MG63 (cell line): ENCODE measurements at places on chromosomes 7 and 10. TPM values are rescaled to one million over a fixed set of nuclear protein-coding genes. Genes with fewer than 3 reads are reported as not detected.

GRCh38 chr7:101550641-101551541 lies 78.2 kb downstream of the MYL10 start:
- no peak for DNase-seq

- no peak for DNase-seq
Measured at GRCh38 chr7:7505915-7506314, 29.8 kb downstream of the COL28A1 start.

GRCh38 chr7:12861070-12861469 lies 173.6 kb downstream of the ARL4A start:
- DNase-seq = no peak

DNA sequence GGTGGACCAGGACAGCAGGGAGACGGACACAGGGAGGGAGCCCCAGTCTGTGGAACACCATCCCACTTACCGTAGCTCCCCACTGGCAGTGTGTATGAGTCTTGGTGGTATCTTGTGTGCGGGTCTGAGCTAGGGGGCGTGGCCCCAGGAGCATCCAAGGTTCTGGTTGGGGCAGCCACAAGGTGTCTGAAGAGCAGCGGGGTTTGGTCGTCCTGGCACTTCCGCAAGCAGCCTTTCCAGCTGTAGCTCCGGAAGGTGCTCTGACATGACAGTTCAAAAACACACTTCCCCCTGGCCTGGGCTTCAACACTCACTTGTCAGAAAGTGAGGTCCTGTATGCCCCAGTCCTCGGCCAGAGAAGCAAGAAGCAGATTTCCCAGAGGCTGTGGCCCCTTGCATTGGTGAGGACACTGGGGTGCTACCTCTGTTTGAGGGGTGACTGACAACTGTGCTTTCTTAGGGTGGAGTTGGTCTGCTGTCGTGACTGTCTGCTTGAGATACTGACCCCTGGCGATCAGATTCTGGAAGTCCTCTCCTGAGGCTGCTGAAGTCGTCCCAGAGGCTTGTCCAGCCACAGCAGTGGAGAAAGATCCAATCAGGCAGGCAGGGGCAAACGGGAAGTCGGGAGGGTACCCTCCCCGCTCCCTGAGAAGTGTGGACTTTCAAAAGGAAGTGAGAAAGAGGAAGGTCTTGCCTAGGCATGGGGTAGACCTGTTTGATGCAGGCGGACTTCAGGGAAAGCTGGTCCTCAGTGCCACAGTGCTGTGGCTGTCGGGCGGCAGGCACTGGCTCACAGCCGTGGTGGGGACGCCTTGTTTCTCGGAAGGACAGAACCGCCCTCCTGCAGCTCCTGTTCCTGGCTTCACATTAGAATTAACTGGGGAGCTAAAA lies 51.4 kb upstream of the PFKFB3 start:
- DNase-seq = no peak

DNA sequence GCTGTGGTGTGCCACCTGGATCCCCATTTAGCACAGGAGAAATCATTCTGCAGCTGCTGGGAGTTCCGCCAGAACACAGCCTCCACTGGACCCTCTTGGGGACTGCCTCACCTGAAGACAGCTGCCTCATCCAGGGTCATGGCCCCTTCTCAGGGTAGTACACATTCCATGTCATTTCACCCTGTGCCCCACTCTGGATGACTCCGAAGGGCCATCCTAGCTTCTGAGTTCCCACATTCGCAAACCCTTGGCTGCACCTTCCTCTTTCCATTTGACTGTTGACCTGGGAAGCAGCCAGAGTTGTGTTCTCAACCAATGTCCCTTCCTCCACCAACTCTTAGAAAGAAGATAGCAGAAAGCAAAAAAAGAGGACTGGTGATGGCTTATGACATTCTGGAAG lies 125.6 kb upstream of the TBX20 start:
- no peak for DNase-seq

DNA sequence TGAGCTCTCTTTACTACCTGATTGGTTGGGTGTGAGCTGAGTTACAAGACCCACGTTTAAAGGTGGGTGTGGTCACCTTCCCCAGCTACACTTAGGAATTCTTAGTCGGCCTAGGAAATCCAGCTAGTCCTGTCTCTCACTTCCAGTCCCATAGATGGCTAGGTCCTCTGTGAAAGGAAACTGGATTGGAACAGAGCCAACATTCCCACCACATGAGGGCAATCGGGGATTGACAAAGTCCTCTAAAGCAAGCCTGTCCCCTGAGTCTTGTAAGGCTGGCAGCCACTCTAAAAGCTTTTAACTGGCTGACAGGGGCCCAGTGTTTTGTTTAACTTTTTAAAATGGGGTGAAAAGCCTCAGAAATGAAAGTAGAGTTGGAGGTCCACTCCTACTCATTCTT lies 15.1 kb upstream of the CROT start:
- no peak for DNase-seq

DNA sequence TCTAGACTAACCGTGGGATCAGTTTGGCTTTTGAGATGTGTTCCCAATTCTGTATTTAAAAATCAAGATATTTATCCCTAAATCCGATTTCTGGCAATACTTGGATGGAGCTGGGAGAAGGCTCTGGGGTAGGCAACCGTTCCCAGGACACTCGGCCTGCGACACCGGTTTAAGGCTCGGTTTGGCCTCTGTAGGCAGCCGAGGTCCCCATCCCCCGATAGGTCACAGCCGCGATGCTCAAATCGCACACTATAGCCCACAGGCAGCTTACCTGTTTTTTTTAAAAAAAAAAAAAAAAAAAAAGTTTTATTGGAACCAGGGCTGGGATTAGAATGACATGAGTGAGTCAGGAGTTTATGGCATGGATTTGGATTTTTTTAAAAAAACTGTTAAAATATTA lies 729 bp upstream of the TAF3 start:
- no peak for DNase-seq

DNA sequence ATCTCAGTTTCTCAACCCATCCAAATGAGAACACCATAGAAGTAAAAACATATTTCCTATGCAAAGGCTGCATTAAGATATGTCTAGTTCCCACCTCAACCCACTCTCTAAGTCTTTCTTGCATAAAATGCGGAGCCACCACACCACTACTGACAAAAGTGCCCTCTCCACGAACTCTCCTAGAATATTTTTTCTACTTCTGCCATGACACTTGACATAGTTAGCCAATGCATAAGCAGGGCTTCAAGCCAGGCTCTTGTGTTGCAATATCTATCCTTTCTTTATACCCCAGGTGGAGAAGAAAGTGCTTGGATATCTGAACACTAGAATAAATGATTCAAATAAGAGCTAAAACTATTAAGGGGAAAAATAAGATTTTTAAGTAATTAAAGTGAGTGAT lies 465.2 kb downstream of the NRG3 start:
- no peak for DNase-seq

DNA sequence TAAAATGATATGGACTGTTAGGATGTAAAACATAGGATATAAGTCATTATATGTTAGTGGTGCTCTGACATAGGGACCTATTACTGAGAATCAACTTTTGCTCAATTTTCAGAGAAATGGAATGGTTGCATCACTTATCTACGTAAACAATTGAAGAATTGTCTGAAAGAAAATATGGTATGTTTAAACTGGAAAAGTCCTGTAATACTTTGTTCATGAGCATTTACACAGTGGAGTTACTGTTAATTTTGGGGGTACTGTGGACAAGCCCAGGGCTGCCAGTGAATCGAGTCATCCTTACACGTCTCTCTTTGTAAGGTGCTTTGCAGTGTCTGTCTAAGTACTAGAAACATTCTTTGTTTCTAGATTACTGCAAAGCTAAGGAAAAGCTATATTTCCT lies 152.0 kb downstream of the ZNF22 start:
- DNase-seq = no peak

DNA sequence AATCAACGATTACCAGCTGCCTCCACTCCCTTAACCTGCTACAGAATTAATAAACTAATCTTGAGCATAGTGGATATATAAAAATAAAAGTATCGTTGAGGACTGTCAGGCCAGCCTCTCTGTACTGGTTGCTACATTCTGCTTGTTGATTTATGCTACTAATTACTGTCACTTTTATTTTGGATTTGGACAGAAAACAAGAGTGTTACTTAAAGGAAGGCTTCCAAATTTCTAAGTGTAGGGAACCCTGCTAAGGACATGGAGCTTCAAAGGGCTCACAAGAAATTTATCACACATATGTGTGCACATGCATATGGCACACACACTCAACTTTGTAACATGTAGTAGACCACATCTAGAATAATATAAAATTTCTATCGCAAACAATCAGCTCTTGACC lies 141.2 kb upstream of the ANKRD1 start:
- no peak for DNase-seq

DNA sequence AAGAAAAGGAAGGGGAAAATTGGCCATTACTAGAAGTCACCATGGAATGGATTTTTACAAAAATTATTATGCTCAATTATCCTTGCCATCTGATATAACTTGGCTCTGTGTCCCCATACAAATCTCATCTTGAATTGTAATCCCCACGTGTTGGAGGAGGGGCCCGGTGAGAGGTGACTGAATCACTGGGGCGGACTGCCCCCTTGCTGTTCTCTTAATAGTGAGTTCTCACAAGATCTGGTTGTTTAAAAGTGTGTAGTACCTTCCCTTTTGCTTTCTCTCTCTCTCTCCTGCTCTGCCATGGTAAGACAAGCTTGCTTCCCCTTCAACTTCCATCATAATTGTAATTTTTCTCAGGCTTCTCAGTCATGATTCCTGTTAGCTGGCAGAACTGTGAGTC lies 1023.6 kb downstream of the XPNPEP1 start:
- no peak for DNase-seq

GRCh38 chr10:106680061-106680460 lies 484.4 kb downstream of the SORCS1 start:
- no peak for DNase-seq

- no peak for DNase-seq
Measured at GRCh38 chr7:27600247-27600646, 62.4 kb downstream of the HIBADH start.

DNA sequence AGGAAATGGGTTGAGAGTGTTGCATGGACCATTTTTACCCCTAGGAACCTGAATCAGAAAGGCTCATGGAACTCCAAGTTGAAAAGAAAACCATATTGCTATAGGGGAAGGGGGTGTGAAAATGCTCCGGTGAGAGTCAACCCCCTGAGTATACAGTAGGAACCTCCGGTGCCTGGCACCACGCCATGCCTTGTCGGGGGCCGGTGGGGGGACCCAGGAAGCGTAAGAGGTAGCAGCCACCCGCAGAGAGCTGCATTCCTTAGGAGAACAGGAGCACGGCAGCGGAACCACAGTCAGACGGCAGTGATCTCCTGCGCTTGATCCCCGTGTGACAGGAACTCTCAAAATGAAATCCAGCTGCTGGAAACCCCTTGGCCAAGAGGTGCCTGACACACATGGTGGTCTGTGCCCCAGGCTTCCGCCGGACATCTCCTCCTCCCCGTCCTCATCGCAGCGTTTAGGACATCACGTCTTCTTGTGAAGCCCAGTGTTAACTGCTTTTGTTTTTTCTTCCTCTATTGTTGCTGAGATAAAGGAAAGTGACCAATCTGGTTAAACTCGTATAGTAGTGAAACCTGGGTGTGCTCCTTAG lies 186.8 kb downstream of the CELF2 start:
- no peak for DNase-seq

DNA sequence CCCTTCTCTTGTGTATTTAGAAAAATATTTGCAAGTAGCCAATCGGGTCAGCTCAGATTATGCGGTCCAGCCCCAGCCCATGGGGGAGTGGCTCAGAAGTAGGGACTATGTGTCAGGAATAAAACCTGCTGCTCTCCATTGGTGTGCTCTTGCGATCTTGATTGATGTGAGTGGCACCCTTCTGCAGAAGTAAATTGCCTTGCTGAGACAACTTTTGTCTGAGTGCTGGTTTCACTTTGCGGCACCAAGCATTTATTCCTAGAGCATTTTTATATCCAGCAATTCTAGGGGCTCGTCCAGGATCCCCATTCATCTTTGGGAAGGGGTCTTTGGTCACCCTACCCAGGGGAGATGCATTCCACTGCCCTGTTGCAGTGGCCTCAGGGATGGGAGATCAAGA lies 26.1 kb upstream of the FAM221A start:
- no peak for DNase-seq

DNA sequence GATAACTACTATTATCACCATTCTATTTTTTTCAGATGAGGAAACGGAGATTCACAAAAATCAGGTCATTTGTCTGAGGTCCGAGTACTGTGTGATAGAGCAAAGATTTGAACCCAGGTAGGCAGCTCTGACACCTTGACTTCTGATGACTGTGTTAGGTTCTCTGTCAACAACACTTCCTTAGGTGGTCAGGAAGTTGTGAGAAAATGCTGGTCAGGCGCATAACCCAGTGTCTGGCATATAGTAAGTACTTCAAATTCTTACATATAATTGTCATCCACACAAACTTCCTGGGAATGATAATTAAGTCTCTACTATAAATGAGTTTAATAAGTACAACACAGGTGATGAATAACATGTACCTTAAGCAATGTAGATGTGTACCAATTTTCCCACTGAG lies 381.5 kb downstream of the NEBL start:
- no peak for DNase-seq

DNA sequence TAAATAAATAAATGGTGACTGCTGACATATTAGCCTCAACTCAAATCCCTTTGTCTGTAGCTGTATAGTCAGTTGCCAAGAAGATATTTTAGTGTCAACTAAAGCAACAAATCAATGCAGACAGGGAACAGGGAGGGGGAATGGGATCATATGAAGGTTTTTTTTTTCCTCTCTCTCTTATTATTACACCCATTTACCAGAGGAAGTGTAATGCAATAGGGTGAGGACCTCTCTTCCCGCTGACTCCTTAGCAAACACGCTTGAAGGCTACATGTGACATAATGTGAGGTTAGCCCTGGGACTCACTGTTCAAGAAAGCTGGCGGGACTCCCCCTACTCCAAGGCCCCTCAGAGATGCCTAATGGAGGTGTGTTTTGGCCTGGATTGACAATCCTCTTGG lies 88.2 kb downstream of the CHRM2 start:
- no peak for DNase-seq

DNA sequence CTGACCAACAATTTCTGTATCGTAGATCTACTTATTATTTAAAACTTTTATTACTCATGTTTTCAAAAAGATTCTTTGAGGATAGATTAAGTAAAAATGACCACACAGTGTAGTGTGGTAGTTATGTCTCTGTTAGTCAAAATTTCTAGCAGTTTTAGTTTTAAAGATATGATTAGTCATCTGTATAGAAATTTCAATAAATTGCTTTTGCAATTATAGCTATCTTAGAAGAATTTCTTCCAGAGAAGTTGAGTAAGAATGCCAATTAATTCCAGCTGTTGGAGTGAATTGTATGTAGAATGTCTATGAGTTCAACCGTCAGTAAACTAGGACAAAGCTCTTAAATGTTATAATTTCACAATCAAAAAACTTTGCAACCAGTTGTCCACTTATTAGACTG lies 229.7 kb downstream of the CDK14 start:
- DNase-seq = no peak

CLIP2 gene
- total RNA-seq = 6.3 and 6.9 TPM in 2 replicates

SLC13A4 gene
- 0.05 TPM in 1 of 2 replicates, not detected in the other for total RNA-seq

SPDYE16 gene
- not detected in 2 replicates for total RNA-seq

ARHGEF35 gene
- 0.76 TPM in 2 replicates for total RNA-seq

PTER gene
- total RNA-seq = 32.7 and 37.7 TPM in 2 replicates

OPALIN gene
- total RNA-seq = not detected in 2 replicates

ICA1 gene
- total RNA-seq = not detected in 2 replicates

KNDC1 gene
- 0.92 and 1.5 TPM in 2 replicates for total RNA-seq

CFAP69 gene
- total RNA-seq = 0.44 and 1.8 TPM in 2 replicates
